NCI-H1417 treated with DMSO at 0.1 percent for 48 hours (cell line): ENCODE measurements at places on chromosomes 7 and 10.

GRCh38 chr7:89377219-89377618 lies 581.7 kb upstream of the TEX47 start:
- no peak for DNase-seq

GRCh38 chr10:105252911-105253310 lies 611.8 kb downstream of the SORCS3 start:
- DNase-seq = no peak

DNA sequence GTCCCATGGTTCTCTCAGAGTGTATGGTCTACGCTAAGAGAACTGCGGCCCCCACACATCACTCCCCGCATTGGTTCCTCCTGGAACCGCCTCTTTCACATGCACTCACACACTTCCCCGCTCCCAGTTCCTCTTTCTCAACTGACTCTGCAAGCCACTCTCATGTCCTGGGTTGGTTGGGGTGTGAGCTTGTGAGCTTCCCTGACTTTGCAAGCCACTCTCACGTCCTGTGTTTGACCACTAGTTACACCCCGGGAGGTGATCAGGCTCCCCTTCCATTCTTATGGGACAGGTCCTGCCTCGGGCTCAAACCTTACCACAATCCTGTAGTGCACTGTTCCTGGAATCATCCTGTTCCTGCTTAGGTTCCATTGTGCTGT lies 105.0 kb downstream of the TRIM24 start:
- no peak for DNase-seq

DNA sequence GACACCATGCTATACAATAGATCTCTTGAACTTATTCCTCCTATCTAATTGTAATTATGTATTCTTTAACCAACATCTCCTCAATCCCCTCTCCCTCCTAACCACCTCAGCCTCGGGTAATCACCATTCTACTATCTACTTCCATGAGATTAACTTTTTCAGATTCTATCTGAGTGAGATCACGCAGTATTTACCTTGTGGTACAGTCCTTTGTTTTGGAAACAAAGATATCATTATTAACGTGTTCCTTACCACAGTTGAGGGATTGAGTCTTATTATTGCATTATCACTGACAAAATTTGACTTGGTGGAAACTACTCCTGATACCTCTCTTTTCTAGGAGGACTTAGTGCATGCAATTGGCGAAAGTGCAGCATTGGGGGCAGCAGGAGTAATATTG lies 26.0 kb upstream of the HYAL4 start:
- no peak for DNase-seq

DNA sequence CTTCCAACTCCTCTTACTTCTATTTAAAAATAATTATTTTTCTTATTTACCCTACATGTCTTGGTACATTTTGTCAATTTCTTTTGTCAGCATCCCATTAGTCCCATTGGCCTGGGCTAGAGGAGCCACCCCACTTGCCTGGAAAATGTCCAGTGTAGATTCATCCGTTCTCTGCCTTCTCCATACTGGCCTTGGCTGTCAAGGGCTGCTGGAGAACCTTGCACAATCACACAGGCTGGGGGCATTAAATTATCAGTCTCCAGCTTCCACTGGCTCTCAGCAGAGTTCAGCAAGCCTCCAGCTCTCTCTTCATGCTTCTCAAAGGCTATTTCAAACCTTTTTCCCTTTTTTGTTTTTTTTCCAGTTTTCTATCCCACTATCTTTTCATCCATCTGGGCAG lies 13.8 kb upstream of the ZCCHC24 start:
- DNase-seq = no peak

DNA sequence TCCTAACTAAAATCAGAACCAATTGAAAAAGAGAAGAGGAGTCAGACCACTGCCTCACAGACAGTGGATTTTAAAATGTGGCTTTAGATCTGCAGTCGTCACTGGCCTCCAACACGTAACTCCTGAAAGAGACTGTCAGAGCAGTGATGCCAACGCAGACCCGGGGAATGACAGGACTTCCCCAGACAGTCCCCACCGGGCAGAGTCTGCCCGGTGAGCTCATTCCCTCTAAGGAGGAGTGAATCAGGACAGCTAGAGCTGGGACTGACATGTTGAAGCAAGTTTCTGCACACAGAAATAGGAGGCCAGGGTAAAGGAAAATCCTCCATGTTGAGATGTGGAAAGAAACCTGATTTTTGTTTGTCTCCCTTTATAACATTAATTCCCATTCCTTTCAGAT lies 105.0 kb downstream of the TES start:
- no peak for DNase-seq

GRCh38 chr10:99758211-99758891 lies 24.1 kb upstream of the ABCC2 start:
- no peak for DNase-seq

DNA sequence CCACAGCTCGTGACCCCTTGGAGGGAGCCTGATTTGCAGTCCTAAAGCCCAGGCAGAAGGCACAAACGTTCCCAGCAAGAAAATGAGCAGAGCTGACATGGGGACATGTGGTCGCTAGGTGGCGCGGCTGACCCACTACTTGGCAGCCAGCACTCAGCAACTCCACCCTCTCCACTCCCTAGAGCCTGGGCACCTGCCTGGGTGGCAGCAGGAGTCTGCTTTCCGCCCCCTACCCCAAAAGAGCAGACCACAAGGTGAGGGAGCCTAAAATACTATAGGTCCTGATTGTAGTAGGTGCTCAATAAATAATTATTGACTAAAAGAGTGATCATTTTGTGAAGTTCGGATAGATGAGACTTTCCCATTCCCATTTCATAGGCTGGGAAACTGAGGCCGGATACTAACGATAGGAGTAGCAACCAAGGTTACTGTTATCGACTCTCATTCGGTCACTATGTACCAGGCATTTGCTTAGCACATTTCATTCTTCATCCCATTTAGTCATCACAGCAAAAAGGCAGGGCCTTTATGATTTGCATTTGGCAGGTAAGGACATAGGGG lies 57.4 kb downstream of the NEUROG3 start:
- no peak for DNase-seq

DNA sequence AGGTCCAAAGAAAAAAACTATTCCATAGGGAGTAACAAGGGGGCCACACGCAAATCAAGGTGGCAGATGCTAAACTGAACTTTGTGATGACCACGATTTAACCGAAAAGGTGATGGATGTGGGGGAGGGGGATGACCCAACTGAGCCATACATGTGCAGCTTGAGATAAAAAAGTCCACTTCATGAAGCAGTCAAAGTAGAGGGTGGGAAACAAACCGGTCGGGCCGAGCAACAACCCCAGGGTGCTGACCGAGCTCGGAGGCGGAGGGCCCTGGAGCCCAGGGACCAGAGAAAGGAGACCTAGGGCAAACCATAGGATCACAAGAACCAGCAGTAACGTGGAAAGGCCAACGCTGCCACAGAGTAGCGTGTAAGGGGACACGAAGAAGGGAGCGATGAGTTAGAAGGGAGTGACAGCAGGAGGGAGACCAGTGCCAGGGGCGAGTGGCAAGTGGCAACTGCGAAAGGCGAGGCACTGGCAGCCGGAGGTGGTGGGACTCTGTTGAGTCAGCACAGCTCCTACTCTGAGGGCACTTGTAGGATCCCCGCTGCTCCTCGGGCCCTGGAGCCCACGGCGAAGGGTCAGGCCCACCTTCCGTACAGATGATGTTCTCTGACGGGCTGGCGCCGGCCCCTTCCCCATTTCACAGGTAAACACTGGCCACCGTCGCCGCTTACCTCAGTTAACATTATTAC lies 540 bp downstream of the SNX13 start:
- DNase-seq = peak; percentile 9

GRCh38 chr7:65722361-65722792 lies 150.5 kb upstream of the VKORC1L1 start:
- DNase-seq = peak; percentile 87

- DNase-seq = no peak
Observed at GRCh38 chr10:70666960-70667798, 5.1 kb upstream of the ADAMTS14 start.
